ENCODE measurements at places on chromosomes 2 and 18. TPM values are rescaled to one million over a fixed set of nuclear protein-coding genes. Genes with fewer than 3 reads are reported as not detected.

D2HGDH gene
- 23.1 TPM for total RNA-seq

DNA sequence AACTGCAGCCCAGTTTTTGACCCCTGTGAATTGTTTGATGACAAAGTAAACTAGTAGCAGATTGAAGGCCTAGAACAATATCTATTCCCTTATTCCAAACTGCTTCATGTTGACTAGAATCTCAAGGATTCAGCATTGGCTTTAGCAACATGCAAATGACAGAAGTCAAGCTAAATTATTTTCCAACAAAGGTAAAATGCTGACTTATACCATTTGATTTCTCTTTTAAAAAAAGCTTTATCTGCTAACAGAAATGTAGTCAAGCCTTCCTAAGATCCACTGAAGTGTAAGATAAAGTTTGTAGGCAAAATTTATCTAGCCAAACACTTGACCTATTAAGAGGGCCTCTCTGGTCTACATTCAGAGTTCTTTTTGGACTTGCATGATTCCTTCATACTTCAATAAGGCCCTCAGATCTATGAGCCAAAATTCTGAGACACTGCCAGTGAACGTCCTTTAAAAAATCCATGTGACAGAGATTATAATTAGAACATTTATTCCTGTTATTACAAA is 9.5 kb upstream of the CYBRD1 start:
- DNase-seq: no peak

- no peak for DNase-seq
Measured at GRCh38 chr18:58497845-58498244, 131.0 kb downstream of the ALPK2 start.

FIGN gene
- total RNA-seq: 1.9 TPM
